ENCODE measurements at places on chromosomes 1 and 21.

GRCh38 chr1:110319332-110320167 is 19.6 kb upstream of the RBM15 start:
- DNase-seq = no peak

GRCh38 chr1:186689376-186689775 is 9.2 kb upstream of the PTGS2 start:
- DNase-seq = no peak

GRCh38 chr1:89198491-89199072 is at the start of gene GBP4:
Gene GBP4, minus strand, starts transcription at chr1:89198942. Its CDS starts 108 bp downstream, at chr1:89198834.
- peak; percentile 37 for DNase-seq

DNA sequence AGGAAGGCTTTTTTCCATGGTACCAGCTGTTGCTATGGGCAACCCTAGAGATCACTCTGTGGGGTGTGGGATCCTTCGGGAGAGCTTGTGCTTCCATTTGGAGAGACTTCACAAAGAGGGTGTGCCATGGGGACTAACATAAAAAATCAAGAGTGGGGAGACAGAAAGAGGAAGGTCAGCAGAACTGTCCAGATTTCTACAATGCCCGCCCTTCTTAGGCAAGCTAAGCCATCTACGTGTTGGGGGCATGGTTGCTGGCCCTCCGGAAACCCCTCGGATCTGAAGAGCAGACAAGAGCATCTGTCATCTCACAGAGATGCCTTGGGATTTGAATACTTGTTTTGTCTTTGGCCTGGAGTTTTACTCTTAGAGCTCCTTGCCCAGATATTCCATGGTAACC is 83.9 kb upstream of the ZNF648 start:
- DNase-seq = no peak

- DNase-seq = no peak
Observed at GRCh38 chr1:15509586-15509985, 14.4 kb downstream of the CASP9 start.

GRCh38 chr1:31693231-31693630 is 10.6 kb downstream of the COL16A1 start:
- no peak for DNase-seq

- DNase-seq = no peak
Observed at GRCh38 chr1:38787041-38787440, 72.5 kb downstream of the RRAGC start.

All from activated effector memory CD4-positive, alpha-beta T cell treated with Interleukin-2 at 50 U/mL for 16 hours (primary cell).